Activated naive CD4-positive, alpha-beta T cell (primary cell): ENCODE measurements at places on chromosomes 3 and 15.

DNA sequence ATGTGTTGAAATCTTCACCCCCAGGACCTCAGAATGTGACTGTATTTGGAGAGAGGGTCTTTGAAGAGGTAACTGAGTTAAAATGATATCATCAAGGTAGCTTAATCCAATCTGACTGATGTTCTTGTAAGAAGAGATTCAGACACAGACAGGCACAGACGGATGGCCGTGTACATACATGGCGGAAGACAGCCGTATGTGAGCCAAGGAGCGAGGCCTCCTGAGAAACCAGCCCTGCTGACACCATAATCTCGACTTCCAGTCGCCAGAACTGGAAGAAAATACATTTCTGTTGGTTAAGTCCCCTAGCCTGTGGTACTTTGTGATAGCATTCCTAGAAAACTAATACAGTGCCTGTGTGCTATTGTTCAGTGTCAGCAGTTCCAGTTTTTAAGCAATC is 73.6 kb downstream of the APBA2 start:
- no peak for DNase-seq

GRCh38 chr3:64329037-64329436 is 103.8 kb upstream of the PRICKLE2 start:
- DNase-seq = no peak

- no peak for DNase-seq
Measured at GRCh38 chr3:62183087-62183486, 190.3 kb downstream of the FEZF2 start.

GRCh38 chr3:177557548-177557947 is 360.3 kb upstream of the TBL1XR1 start:
- no peak for DNase-seq

DNA sequence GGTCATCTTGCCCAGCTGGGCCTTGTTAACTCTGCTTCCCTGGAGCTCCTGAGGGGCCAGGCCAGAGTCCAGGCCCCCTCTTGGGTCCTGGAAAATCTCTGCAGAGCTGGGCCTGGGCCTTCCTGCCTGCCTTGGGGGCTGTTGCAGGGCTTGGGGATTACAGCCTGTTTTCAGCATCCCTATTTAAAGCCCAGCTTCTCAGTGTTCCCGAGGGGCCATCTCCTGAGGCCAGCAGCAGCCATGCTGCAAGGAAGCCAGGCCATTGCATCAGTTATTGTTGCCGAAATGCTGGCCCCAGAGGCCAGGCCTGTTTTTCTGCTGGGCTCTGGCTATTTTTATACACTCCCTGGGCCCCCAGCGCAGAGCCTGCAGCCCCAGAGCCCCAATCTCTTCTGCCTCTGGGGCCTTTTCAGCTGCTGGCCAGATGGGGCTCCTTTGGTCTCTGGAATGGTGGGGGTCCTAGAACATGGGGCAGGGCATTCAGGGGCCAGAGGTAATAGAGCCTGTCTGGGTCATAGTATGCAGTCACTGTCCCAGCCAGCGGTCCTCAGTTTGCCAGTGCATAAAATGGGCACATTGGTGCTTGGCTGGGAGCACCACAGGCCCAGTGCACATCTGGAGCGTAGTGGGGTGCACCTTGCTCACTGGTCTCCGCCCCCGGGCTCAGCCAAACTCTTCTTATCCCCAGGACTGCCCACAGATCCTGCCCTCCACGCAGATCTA is 28.5 kb downstream of the PLXNA1 start:
- no peak for DNase-seq

- DNase-seq = peak; percentile 32
Measured at GRCh38 chr15:29268706-29269484, 727 bp downstream of the NSMCE3 start.

GRCh38 chr15:42891569-42891968 is 29.0 kb downstream of the TTBK2 start:
- no peak for DNase-seq

- DNase-seq = no peak
Measured at GRCh38 chr15:84598993-84599392, 1.8 kb upstream of the ZSCAN2 start.

GRCh38 chr3:143975554-143976152 is 4.0 kb downstream of the DIPK2A start:
- DNase-seq = no peak
